ENCODE measurements at places on chromosomes 2 and 18.

DNA sequence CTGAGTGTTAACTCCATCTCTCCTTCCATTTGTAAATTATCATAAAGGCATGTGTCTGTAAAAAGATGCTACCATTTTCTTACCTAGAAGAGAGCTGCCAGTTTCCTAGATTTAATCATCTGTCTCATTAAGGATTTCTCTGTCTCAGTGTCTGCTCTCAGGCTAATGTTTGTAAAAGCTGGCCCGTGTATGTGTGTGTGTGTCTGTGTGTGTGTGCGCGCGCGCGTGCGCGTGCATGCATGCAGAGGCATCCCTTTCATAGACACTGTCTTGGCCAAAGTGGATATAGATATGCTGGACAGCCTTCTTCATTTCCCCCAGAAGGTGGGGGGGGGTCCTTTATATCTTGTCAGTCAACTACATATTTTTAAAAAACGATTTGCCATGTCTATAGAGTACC is 18.9 kb downstream of the MGAT5 start:
- DNase-seq, result no peak

DNA sequence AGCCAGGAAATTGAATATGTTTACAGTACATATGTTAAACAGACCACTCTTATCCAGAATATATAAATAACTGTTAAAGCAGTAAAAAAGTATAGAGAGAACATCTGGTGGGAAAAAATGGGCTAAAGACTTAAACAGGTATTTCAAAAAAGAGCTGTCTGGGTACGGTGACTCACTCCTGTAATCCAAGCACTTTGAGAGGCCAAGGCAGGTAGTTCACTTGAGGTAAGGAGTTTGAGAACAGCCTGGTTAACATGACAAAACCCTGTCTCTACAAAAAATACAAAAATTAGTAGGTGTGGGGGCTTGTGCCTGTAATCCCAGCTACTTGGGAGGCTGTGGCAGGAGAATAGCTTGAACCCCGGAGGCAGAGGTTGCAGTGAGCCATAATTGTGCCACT is 171.4 kb upstream of the FSIP2 start:
- no peak for DNase-seq

DNA sequence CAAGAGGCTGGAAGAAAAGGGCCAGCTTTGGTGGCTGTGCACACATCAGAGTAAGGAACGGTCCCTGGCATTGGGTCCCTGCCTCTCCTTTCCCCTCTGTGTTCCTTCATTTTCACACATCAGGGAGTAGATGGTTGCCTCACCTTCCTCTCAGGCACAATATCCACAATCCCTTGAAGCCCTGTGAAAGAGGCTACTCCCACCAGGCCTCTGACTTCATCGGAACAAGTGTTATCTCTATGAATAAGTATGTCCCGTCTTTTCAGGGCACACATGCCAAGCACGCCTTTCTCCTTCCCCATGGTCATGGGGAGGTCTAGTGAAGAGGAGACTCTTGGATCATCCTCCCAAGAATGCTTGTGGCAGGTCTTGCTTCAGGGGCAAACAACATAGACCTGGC is 61.2 kb upstream of the LMAN1 start:
- DNase-seq, result no peak

DNA sequence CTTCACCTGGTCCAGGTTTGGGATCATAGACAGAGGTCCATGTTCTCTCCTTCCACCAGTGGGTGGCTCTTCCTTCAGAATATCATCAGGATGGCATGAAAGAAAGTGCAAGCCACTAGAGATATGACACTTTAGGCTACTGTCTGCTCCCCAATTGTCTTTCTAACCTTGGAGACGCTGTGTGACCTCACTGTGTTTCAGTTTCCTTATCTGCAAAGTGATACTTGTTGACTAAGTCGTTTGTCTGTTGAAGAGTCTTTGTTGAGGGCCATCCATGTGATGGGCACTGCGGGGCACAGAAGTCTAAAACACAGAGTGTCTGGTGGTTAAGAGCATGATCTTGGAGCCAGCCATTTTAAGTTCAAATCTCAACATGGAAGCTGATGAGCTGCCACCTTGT is 259.9 kb upstream of the THSD7B start:
- no peak for DNase-seq

DNA sequence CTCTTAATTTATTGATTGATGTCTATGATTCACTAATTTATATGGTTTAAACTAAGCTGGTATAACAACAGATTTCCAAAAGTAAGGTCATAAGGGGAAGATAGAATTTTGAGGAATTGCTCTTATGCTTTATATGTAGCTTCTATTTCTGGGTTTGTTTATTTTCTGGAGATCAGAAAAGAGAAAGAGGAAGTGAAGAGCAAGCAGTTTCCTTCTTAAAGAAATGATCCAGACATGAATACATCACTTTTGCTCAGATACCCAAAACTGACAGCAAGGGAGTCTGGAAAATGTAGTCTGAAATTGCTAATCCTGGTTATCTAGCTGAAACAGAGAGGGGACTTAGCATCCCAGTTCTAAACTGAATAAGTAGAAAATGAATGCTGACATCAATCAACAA is 912.5 kb upstream of the CRIM1 start:
- DNase-seq, result no peak

GRCh38 chr2:210517264-210517663 is 39.1 kb upstream of the CPS1 start:
- no peak for DNase-seq

GRCh38 chr2:15337996-15338666 is 223.0 kb downstream of the NBAS start:
- DNase-seq, result no peak

DNA sequence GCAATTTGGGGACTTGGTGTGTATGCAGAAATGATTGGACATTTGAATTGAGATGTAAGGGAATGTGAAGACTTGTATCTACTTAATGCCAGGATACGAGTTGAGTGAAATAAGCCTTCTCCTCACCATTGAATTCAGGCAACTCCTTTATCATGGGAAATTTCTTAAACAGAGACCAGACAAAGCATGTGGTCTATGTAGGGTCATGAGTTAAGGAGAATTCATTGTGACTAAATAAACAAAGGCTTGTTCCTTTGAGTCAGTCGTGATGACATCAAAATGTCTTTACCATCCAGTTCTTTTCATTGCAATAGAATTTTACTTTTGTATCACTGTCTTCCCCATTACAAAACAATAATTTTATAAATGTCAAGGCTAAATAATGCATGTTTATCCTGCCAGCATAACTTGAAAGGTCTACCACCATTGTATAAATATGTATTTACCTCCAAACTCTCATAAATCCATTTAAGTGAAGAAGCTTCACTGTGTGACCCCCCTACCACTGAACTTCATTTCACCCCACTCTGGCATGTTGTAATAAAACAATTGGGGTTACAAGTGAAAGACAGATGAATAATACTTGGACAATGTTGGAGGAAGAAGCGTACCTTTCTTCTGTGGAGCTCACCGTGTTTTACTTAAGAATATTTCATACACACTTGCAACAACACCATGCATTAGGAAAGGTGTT is 149.4 kb downstream of the EPHA4 start:
- no peak for DNase-seq

GRCh38 chr2:209960045-209960444 is 42.4 kb upstream of the RPE start:
- no peak for DNase-seq

DNA sequence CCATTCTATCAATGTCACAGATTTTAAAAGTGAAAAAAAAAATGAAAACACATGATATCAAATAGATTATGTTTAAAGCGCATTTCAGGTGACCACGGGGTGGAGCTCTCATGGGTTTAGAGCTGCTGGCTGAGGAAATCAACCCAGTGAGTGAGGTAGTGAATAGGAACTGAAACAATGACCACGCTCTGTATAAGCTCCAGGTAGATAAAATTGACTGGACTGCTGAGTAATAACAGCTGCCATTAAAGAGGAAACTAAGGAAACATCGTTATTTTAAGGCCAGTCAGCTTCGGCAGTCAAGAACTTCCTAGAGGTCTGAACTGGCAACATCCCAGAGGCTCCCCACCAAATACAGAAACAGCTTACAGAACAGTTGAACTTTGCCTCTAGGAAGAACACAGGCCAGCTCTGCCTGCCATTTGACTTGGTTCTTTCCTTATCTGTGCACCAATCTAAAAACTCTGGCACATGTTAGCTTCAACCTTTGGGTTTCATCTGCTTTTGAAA is 185.9 kb downstream of the PDE1A start:
- no peak for DNase-seq

- no peak for DNase-seq
Observed at GRCh38 chr2:37623971-37624900, 47.2 kb downstream of the CDC42EP3 start.

DNA sequence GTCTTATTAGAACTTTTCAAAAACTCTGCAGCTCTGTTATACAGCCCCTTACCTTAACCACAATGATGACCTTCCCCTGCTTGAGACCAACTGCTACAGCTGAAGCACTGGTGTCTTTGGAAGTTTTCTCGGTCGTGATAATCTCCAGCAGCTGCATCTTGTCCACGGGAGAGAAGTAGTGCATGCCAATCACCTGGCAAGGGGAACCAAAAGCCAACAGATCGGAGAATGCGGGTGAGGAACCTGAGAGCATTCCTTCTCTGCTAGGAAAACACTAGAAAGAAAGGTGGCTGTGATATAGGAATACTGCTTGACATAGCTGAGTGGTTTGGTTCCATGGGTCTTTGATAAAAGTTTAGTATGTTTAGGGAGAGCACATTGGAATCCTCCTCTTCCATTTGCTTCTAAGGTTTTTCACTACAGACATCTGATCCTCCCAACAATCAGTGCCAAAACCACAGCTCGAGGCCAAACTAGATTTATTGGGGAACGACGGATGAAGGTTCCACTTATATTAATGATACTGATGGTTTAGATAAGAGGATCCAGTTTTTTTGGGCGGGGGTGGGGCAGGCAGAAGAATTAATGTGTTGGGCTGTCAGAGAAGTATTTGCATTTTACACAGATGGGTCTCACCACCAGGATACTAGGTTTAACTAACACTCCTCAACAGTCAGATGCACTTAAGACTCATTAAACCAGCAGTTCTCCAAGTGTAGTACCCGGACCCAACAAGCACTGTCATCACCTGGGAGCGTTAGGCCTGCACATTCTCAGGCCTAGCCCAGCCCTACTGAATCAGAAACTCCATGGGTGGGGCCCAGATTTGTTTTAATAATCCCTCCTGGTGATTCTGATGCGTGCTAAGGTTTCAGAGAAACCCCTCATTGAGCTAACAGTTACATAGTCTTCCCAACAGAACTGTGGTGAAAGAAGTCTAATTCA is 22.4 kb downstream of the GAREM2 start:
- DNase-seq, result no peak

GRCh38 chr2:138103156-138103555 is 138.9 kb downstream of the HNMT start:
- no peak for DNase-seq

DNA sequence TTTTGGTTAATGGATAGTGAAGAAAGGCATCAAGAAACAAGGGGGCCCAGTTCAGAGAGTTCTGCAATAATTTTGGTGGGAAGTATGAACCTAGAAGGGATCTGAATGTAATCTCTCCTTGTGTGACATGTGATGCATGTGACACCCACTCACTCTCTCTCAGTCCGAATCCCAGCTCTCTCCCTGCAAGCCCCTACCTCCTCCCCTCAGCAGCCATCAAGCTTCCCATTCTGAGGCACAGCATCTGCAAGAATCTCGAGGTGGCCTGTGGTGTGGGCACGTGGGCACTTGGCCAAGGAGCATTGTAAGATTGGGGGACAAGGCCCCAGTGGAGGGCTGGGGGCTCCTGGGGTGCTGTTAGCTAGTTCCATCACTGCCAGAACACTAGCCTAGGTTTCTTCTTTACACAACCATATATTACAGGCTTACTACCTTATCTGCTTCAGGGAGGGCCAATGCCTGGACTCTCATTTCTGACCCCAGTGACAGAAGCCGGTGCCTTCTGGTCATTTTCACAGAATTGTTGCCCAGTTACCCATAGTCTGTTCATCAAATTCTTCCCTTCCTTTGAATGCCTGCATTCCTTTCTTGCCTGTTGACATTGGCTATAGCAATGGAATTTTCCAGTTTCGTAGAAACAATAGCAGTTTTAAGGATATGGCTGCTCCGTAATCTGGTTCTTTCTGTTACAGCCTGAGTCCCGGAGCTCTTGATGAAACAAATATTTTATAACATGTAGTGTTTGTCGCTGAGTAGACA is 13.3 kb upstream of the LCLAT1 start:
- no peak for DNase-seq

- DNase-seq, result no peak
Observed at GRCh38 chr2:47056868-47057686, 98.0 kb downstream of the STPG4 start.

GRCh38 chr2:236164201-236164924 is 3.8 kb downstream of the GBX2 start:
- DNase-seq, result no peak

- DNase-seq, result no peak
Observed at GRCh38 chr18:9322744-9323143, 11.8 kb upstream of the TWSG1 start.

- DNase-seq, result no peak
Observed at GRCh38 chr2:181814057-181814491, 77.5 kb upstream of the ITPRID2 start.

DNA sequence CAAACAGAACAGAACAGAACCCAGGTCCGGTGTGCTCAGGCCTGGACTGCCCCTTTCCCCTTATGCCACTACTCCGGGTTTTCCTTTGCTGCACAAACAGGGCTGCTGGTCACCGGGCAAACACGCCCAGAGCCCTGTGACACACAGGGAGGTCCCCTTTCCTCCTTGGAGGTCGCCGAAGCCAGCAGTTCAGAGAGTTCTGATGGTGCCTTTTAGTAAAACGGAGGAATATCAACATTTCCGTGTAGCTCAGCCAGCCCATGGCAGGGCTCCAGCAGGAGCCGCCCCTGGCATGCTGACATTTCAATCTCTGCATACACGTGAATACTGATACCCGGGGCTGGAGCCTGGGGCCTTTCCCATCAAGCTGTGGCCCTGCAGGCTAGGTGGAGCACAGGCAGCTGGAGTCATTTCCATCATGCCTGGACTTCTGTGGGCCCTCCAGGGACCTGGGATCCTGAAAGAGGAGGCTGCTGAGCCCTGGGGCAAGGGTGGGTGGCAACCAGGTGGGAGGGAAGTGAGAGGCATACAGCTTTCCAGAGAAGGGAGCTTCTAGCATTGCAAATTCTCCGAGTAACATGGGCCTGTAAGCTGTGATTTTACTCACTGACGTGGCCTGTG is 91.4 kb upstream of the PXDN start:
- DNase-seq, result no peak

DNA sequence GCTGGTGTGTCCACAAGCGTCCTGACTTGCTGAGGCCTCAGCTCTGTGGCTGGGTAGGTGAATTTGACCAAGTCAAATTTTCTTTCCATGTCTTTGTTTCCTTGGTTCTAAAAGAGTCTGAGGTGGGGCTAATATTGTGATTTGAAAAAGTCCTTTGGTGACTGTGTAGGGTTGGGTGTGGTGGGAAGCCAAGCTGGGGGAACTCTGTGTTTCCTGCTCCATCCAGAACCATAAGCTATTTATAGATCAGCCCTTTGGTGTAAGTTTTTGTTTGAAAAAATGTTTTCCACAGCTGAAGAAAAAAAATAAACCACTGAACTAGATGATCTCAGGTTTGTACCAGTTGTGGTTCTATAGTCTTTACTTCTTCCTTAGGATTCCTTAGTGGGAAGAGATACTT is 462.7 kb downstream of the TGIF1 start:
- DNase-seq, result no peak

GRCh38 chr2:103809415-103809814 is 1044.5 kb upstream of the POU3F3 start:
- DNase-seq, result no peak

- no peak for DNase-seq
Observed at GRCh38 chr2:95215018-95215612, 7.8 kb downstream of the ZNF892 start.

GRCh38 chr2:109721626-109722025 is 72.5 kb upstream of the RGPD5 start:
- DNase-seq, result no peak

All from stimulated activated CD8-positive, alpha-beta memory T cell treated with anti-CD3 and anti-CD28 coated beads, Interleukin-2, amount 100 ng/mL, for 1 hour (primary cell).